Endothelial cell (in vitro differentiated cells): ENCODE measurements at places on chromosomes 12 and 14.

DNA sequence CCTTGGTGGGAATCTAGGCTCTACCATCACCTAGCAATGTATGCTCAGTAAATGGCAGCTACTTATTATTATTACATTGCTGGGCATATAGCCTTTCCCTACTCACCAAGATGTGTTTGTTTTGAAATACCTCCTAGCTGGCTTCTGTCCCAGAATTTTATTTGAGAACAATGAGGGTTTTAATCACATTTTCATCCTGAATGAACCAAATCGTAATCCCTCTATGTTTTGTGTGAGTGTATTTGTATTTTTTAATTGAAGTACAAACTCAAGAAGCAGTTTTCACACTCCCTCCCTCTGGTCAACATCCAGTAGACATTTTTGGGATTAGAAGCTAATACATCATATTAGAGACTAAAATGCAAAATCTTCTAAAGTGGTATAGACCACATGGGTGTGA, 7.6 kb downstream of the SLC7A8 start:
- no peak overlapping the region for H3K4me3 ChIP-seq
- no peaks in the 10 kb centered on the region for H3K36me3 ChIP-seq
- H3K27me3 ChIP-seq = peaks cover 1% of the 10 kb centered on the region
- no peak for DNase-seq
- peaks cover 3% of the 10 kb centered on the region for H3K4me1 ChIP-seq
- H3K27ac ChIP-seq = no peak overlapping the region

- no peaks in the 10 kb centered on the region for H3K4me1 ChIP-seq
- H3K36me3 ChIP-seq = peaks cover 50% of the 10 kb centered on the region
- peaks cover 11% of the 10 kb centered on the region for H3K27me3 ChIP-seq
- no peak for DNase-seq
- no peak overlapping the region for H3K27ac ChIP-seq
Observed at GRCh38 chr12:122137681-122138080, 36.3 kb downstream of the IL31 start.

DNA sequence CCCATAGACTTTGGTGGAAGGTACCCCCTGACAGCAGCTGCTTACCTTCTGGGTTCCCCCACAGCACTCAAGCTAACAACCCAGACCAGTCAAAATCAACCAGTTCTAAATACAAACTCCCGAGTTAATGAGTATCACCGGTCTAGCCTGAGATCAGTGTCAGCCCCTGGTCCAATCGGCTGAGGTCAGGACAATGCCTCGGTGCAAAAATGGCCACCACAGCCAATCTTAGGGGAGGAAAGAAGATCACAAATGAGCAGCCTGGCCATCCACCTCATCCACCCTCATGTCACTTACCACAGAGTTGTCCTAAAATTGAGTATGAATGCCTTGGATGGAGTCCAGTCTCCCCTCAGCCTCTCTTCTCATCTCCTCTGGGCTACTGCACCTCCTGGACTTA, 128.5 kb downstream of the PHETA1 start:
- H3K36me3 ChIP-seq = no peaks in the 10 kb centered on the region
- H3K27ac ChIP-seq = no peak overlapping the region
- no peak overlapping the region for H3K4me3 ChIP-seq
- peaks cover 2% of the 10 kb centered on the region for H3K27me3 ChIP-seq
- no peaks in the 10 kb centered on the region for H3K4me1 ChIP-seq

DNA sequence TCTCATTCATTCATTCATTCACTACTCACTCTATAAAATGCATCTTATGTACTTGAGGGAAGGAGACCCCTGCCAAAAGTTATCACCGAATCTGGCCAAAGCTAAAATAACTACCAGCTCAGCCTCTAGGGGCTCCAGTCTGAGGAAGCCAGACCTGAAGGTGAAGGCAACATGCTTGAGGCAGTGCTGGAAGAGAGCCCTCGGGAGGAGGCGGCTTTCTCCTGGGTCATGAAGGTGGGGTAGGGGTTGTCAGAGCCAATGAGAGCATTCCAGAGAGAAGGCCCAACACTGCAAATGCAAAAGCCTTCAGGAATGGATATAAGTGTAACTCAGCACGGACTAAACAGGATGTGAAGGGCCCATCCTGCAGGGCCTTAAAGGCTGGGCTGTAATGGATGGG, 62.4 kb downstream of the GSC start:
- H3K4me1 ChIP-seq = no peaks in the 10 kb centered on the region
- DNase-seq = no peak
- H3K36me3 ChIP-seq = no peaks in the 10 kb centered on the region
- H3K27me3 ChIP-seq = peaks cover 4% of the 10 kb centered on the region
- H3K27ac ChIP-seq = no peak overlapping the region

DNA sequence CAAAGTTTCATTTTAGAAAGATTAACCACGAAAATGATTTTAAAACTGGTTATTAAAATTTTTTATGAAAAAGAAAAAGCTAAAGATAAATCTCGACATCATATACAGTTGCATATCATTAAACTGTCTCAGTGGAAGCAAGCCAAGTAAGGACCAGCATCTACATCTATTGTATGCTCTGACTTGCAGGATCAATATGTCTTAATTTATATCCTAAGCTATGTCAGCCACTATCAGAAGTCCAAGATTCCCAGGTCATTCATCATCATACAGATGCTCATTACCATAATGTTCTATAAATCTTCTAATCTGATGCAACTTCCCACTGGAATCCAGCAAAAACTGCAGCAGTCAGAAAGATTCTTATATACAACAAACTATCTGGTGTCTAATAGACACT, 43.5 kb downstream of the CMAS start:
- H3K27ac ChIP-seq = no peak overlapping the region
- H3K36me3 ChIP-seq = no peaks in the 10 kb centered on the region
- no peak overlapping the region for H3K4me3 ChIP-seq
- no peaks in the 10 kb centered on the region for H3K4me1 ChIP-seq
- H3K27me3 ChIP-seq = no peaks in the 10 kb centered on the region
